OCI-LY7 (cell line): ENCODE measurements at places on chromosomes 12 and 14. TPM values are rescaled to one million over a fixed set of nuclear protein-coding genes. Genes with fewer than 3 reads are reported as not detected.

DNA sequence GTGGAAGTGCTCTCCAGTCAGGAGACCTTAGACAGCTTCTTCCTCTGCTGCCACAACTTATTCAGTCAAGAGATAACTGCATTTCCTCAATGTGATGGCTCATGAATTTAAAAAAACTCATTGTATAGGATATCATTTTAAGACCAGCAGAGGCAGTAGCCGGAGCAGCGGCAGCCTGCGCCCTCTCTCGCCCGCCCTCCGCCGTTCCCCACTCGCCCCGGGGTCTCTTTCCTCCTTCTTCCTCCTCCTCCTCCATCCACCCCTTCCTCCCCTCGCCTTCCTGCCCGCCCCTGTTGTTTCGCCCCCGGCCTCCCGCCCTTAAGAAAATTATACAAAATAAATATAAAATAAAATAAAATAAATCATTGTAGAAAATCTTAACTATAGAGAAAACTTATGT lies 687.6 kb downstream of the FLRT2 start:
- no peak for DNase-seq

DNA sequence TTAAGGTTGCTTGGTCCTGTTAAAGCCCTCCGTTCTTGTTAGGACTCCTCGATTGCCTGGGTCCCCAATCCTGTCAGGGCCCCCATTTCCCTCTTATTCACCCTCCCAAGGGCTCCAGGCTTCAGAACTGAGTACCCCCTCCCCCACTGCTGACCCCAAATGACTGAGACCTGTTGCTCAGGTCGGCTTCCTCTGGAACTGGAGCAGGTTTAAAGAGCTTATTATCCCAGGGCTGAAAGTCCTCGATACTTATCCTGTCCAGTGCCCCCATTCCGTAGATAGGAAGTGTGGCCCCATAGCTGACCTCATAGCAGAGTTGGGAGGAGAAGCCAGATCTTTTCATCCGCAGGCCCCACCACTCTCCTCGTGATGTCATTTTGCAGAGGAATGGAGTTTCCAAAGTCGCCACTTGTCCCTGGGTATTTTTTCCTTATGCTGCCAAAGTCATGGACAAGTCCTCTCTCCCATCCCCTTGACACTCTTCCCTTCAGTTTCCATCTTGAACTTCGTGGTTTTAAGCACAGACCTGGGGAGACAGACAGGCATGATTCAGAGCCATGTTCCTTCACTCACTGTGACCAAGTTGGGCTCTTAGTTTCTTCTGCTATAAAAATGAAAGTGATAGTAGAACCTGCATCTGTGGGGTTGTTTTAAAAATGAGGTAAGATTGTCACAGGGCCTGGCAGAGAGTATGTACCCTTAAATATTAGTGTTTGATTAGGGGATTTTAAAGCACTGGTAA lies 1.2 kb downstream of the USP30 start:
- DNase-seq: peak; percentile 58

The OTOGL gene
- not detected in 2 replicates for total RNA-seq

DNA sequence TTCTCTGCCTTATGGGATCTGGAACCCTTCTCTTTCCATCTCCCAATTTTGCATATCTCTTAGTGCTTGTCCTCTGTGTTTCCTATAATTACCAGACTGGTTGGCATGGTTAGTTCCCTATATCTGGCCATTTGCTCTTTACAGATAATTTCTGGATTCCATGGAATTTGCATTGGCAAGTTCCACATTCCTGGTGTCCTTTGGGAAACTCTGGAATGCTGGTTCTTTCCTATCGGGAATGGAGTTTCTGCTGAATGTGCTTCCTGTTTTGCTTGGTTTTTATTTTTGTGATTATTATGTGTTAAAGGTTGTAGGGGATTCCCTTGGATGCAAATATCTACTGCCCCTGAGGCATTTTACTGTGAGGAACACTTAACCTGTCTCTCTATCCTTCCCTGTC lies 193.0 kb upstream of the BTG1 start:
- DNase-seq: no peak

GRCh38 chr12:3317841-3318501 lies 173.0 kb upstream of the PRMT8 start:
- DNase-seq: no peak

DNA sequence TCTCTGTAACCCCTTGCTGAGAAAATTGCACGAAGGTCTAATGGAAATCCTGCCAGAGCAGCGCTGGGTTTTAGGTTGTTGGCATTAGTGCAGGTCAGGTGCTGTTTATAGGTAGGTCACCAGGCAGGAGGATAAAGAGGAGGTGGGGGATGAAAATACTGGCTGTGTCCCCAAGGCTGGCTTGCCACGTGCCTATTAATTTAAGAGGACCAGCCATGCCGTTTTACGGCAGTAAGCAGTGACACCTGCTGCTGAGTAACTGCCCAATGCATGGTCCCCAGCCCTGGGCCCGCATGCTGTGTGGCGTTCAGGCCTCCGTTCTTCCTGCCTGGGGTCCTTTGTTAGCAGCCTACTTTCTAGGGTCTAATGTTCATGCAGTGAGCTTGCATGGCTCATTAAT lies 67.2 kb downstream of the WDR20 start:
- DNase-seq: no peak

The TOMM20L gene
- not detected in 2 replicates for total RNA-seq

DNA sequence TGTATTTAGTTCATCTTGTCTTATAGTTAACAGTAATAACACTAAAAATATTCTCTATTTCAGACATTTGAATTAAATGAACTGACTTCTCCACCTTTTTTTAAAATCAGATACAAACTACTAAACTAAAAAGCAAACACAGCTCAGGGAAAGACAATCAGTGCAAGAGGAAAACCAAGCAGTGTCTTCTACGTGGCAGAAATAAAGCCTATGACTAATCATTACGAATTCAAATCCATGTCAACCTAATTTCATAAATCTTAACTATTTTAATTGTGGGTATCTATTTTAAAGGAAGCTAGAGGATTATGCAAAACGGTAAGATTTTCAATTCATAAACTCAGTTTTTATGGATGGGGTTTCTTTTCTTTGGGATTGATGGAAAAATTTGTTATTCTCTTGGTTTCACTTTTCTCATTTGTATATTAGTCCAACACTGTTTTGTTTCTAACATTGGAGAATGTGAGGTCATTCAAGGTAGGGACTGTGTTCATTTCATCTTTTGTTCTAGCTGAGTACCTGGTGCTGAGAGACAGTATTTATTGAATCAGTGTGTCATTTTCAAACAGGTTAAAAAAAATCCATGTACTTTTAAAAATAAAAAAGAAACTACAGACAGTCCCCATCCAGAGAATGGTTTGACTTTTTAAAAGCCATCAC lies 12.8 kb upstream of the PALS1 start:
- no peak for DNase-seq

The GPR132 gene
- 1.9 and 3.0 TPM in 2 replicates for total RNA-seq

DNA sequence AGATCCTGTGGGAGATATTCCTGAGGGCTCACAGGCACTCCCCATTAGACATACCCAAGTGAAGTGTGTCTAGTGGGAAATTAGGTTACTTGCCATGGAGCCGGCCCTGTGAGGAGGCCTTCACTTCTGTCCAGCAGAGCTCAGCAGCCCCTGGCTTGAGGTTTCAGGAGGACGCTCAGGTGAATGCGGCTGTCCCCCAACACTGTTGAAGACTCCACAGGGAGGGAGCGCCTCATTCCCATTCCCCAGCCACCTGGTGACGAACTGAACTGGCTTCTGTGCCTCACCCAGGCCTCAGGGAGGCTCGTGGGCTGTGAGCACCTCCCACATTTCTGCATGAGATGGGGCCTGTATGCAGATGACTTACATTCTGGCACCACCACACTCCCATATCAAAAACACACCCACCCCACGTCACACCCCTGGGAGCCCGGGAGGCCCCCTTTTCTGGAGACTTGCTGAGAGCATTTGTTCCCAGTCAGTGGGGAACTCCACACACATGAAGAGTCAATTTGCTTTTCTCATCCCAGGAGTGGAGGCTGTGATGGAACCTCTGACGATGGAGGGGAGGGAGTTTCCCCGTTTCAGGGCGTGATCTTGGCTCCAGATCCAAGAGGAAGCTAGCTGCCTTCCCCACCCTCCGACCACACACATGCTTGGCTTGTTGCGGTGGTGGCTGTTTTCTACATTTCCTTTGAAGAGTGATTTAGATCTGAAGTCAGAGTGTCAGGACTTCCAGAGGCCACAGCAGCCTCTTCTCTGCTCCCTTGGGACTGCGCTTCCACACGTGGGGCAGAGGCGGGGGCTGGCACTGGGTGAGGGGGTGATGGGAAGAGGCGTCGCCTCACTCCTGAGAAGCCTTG lies 120.7 kb downstream of the ADGRD1 start:
- DNase-seq: no peak

GRCh38 chr14:28163233-28163632 lies 603.4 kb upstream of the FOXG1 start:
- DNase-seq: no peak

- no peak for DNase-seq
These were observed 22.7 kb downstream of the SLC38A1 start for GRCh38 chr12:46246021-46246700.

DNA sequence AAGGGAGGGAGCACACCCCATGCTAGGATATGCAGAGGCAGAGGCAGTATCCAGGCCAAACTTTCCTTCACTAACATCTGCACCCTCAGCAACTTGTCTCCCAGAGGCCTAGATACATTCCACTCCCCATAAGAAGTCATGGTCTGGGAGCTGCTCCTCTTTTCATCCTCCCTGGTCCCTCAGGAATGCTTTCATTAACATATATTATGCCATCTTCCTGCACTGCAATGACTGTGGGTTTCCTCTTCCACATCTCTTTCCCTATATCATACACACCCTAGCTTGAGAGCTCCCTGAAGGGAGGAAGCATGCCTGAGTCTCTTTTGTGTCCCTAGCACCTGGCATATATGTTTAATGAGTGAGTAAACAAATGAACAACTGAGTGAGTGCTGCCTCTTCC lies 8.6 kb downstream of the DDN start:
- no peak for DNase-seq

The GALNT6 gene
- 4.8 and 5.5 TPM in 2 replicates for total RNA-seq

DNA sequence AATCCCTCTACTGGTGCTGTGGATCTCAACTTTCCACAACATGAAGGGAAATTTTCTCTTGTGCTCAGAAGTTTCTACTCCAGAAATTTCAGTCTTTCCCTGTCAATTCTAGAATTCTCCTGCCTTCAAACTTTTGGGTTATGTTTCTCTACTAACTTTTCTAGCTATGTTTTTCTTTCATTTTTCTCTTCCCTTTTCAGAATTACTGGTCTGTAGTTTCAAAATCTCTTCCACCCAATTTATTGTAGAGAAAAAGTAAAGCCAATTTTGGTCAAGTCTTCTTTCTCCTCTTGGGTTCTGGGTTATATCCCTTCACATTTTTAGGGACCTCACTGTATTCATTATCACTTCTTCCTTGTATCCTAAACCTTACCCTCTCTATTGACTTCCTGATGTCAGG lies 18.9 kb downstream of the CNTN1 start:
- DNase-seq: no peak

The KCNC2 gene
- total RNA-seq: not detected in 2 replicates

- DNase-seq: no peak
These were observed 14.3 kb downstream of the FAM181A start for GRCh38 chr14:93941293-93941910.

DNA sequence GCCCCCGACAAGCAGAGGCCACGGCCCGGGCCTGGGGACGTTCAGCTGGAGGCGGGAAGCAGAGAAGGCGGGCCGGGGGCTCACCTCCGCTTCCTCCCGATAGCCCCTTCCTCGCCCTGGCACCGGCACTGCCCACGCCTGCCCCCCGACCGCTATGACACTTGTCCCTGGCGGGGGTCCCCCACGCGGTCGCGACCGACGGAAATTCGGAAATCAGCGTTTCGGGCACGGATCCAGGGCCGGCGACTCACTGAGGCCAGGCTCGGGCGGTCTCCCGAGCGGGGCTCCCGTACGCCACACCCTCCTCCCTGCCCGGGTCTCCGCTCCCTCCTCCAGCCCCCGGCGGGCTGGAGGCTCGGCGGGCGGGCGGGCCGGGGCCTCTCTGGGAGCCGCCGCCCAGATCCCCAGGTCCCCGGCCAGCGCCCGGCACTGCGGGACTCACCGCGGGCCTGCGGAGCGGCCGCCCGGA lies 581 bp downstream of the PITPNM2 start:
- no peak for DNase-seq

The MYF5 gene
- total RNA-seq: not detected in 2 replicates

DNA sequence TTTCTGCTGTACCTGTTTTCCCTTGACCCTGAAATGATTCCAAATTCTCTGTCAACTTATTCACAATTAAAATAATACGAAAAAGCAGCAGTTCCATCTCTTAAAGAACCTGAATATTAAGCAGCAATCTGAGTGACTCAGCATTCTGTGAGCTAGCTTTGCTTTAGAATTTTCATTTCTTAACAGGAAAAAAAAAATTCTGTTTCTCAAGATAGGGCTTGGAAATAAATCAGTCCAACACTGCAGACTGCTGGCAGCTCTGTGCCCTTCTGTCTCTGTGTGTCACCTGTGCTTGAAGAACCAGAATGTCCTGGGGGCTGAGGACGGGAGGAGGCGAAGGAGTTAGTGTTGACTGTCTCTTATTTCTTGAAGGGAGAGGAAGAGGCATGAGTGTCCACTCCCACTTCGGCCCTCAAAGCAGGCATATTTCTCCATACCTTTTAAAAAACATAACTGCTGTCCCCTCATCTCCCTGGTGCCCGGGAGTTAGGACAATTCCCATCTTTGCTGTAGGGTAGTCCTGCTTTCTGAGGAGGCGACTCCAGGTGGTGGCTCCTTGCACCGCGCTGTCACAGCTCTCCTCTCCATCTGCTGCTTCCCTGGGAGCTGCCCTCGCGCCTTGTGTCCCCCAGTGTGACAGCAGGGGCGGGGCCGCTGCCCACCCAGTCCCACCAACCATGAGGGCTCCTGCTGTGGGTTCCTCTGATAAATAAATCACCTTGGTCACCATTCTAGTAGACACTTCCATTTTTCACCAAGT lies 203.1 kb downstream of the CALM1 start:
- DNase-seq: no peak

GRCh38 chr12:64746663-64747062 lies 12.5 kb downstream of the GNS start:
- DNase-seq: no peak

The NEMP1 gene
- 85.2 and 86.3 TPM in 2 replicates for total RNA-seq

The MYBPC1 gene
- not detected in 2 replicates for total RNA-seq

DNA sequence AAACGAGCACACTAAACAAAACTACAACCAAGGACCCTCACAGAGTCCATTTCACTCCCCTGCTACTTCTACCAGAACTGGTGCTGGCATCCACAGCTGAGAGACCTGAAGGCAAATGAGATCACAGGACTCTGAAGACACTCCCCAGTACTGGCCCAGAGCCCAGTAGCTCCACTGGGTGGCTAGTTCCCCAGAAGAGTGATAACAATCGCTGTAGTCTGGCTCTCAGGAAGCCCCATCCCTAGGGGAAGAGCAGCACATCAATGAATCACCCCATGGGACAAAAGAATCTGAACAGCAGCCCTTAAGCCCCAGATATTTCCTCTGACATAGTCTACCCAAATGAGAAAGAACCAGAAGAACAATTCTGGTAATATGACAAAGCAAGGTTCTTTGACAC lies 190.7 kb upstream of the BMP4 start:
- DNase-seq: no peak

The LMNTD1 gene
- not detected in 2 replicates for total RNA-seq

- peak; percentile 58 for DNase-seq
These were observed 6.1 kb upstream of the TCL1B start for GRCh38 chr14:95679998-95680735.
